ENCODE measurements at places on chromosomes 7 and 10.

- no peak for DNase-seq
These were observed 222.4 kb upstream of the LRGUK start for GRCh38 chr7:133904776-133905175.

- no peak for DNase-seq
These were observed at the start of gene USP54 for GRCh38 chr10:73590881-73591799. Gene USP54, minus strand, starts transcription at chr10:73591342. Its CDS starts 15,684 bp downstream, at chr10:73575658.

DNA sequence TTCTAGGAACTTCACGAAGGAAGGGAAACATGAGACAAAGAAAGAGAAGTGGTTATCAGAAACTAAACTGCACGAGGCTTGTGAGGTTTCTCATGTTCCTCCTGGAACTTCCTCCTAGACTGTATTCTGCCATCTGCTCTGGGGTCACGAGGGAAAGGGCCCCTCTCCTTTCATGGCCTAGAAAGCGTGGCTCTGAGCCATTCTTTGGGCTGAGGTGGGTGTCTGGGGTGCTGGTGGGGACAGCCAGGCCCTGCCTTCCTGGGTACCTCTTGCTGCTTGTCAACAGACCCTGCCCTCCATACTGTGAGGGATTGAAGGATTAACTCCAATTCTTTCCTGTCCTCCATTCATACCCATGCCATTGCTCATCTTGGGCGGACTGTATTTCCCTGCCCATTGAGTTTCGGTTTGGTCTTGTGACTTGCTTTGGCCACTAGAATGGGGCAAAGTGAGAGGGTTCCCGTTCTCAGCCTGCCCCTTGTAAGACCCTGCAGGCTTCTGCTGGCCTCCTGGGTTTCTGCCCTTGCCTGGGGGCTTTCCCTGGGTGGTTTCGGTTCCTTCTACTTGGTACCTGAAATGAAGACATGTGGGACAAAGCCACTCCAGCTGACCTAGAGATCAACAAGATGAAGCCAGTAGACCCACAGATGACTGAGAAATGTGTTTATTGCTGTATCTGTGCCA is 14.9 kb upstream of the GIMAP8 start:
- no peak for DNase-seq

DNA sequence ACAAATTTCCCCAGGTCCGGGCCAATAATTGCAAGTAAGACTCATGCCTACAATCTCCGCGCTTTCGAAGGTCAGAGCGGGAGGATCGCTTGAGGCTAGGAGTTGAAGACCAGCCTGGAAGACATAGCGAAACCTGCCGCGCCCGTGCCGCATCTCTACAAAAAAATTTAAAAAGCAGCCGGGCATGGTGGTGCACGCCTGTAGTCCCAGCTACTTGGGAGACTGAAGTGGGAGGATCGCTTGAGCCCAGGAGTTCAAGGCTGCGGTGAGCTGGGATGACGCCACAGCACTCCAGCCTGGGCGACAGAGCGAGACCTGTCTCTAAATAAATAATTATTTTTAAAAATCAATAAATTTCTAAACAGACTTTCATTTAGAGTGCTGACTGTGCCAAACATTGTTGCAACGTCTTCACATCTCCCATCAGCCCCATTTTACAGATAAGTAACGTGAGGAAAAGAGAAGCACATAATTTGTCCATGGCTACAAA is 494 bp upstream of the CFAP43 start:
- DNase-seq, result no peak

DNA sequence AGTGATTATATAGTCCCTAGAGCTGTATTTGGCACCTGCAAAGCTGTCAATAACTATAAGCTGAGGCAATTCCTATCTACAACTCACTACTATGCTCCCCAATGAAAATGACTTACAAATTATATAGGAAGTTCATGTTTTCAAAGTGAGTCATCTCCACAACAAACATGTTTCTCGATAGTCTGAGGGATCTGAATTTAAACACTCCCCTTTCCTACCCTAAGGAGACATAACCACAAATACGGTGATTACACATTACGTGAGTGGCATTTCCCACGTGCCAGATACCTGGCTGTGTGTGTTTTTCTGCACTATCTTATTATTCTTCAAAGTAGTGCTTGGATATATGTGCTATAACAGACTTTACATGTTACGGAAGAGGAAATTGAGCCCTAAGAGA is 122.5 kb upstream of the C1QL3 start:
- DNase-seq, result no peak

GRCh38 chr7:26151096-26151495 is 902 bp upstream of the NFE2L3 start:
- DNase-seq, result no peak

DNA sequence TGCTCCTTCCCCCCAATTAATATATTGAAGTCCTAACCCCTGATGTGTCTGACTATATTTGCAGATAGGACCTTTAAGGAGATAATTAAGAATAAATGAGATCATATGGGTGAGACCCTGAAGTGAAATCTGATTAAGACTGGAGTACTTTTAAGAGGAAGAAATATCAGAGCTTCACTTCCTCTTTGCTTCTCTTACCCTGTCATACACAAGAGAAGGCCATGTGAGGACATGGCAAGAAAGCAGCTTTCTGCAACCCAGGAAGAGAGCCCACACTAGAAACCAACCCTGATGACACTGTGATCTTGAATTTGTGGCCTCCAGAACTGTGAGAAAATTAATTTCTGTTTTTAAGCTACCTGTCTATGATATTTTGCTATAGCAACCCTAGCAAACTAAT is 44.2 kb downstream of the JMJD1C start:
- DNase-seq, result no peak

DNA sequence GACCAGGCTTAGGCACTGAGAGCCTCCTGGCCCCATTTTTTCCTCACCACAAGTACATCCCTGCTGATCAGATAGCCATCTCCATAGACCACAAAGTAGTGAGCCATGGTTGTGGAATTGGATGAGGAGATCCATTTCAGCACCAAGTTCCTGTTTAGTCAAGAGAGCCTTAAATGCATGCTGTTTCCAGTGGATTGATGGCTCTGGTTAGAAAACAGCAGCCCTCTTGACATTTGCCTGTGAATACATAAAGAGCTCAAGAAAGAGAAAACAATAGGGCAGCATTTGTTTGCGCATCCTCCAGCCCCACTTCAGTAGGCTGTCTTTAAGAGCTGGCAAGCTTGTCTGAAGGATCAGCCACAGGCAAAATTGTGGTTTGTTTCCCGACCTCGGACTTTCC is 251.2 kb downstream of the POU6F2 start:
- no peak for DNase-seq

DNA sequence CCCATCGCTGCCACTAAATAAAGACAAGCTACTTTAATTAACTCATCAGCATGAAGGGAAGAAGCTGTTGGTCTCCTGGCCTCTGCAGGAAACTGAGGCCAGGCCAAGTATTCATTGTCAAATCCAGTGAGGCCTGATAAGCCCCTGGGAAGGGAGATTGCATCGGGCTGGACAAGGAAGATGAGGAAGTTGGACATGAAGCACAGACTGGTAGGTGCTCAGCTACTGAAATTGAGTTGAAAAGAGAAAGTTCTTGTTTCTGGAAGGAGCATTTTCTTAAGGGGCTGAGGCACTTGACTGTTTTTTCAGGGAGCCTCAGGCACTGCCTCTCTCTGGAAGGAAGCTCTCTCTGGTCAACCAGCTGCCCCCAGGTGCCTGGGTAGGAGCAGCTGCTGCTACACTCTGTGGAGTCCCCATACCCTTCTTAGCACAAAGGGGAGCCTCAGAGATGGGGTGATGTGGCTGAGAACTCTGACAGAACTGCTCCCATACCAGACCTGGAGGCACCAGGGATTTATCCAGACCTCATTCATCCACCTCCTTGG is 90.3 kb upstream of the IKZF1 start:
- no peak for DNase-seq

GRCh38 chr10:132408367-132408781 is 11.4 kb downstream of the PWWP2B start:
- no peak for DNase-seq

DNA sequence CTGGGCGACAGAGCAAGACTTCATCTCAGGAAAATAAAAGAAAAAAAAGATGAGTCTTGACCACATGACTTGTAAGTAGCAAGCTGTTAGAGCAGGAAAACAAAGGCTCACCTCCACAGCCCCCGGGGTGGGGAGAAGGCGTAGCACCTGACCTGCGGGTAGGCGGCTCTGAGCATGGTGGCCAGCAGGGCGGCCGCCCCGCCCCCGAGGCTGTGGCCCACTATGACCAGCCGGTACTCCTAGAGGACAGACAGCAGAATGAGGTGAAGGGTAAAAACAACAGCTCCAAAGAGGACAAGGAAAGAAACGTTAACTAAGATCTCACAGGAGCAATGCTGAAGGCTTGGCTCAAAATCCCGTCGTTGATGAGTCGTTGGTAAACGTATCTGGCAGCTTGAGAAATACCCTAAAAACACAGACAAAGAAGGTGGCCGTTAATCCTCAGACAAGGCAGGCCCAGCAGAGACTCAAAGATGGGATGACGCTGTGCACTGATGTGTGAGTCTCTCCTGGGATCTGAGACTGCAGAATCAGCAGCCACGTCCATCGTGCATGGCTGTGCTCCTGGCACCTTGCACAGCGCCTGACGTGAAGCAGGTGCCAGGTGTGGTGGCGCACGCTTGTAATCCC is 31.1 kb downstream of the DAGLB start:
- DNase-seq, result no peak

DNA sequence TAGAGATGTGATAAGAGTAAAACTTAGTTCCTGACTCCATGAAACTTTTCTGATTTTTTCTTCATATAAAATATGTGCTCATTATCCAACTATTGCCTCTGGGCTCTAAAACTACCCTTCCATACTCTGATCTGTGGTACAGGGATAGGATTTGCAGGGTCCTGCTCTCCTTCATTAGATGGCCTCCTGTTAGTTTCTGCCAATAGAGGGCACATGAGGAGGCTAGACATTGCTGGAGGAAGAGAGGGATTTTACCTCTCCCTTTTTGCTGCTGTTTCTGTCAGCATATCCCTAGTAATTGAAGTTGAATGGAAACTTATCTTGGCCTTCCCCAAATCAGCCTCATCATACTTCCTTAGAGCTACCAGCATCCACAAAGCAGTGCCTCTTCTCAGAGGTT is 269.4 kb downstream of the NXPH1 start:
- DNase-seq, result peak; percentile 20

- DNase-seq, result no peak
These were observed 155.2 kb downstream of the MGMT start for GRCh38 chr10:129622291-129622690.

DNA sequence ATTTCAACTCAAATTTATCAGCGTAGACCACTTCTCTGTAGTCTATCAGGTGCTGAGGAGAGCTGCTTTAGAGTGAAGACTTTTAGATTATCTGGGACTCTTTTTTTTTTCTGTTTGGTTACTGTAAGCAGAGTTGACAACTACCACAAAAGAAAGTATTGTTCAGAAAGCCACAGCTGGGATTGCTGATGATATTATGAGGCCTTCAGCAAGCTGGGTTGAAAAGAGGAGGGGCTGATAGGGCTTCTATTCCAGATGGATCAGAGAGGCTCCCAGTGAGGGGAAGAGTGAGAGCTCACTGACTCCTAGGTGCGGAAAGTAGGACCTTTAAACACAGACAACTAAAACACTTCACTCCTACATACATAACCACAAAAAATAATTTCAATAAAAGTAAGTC is 188.5 kb upstream of the FERD3L start:
- DNase-seq, result no peak

DNA sequence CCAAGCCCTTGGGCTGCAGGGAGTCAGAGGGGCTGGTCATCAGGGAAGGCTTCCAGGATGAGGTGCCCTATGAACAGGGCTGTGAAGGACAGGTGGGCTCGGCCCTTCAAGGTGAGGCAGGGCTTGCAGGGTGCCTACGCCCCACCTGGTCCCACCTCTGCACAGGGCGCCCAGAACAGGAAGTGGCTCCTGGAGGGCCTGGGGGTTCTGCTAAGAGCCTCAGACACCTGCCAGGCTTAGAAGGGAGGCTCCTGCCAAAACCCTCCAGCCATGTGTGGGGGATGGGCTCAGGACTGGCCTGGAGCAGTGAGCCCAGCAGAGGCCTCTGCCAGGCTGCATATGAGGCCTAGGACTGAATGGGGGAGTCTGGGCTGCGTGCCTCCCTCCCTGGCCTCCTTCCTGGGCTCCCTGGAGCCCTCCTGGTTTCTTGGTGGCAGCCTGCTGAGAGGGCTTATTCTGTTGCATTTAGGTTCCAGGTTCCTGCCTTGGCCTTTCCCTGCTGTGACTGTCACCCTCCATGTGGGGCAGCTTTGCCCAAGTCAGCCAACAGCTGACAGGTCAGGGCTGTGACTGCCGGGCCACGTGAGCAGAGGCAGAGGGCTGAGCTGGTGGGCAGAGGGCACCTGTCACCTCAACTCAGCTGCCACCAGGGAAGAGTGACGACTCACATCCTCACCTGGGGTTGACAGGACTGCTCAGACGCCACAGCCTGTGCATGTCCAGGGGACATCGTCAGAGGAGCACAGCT is 45.2 kb upstream of the MSMB start:
- no peak for DNase-seq

DNA sequence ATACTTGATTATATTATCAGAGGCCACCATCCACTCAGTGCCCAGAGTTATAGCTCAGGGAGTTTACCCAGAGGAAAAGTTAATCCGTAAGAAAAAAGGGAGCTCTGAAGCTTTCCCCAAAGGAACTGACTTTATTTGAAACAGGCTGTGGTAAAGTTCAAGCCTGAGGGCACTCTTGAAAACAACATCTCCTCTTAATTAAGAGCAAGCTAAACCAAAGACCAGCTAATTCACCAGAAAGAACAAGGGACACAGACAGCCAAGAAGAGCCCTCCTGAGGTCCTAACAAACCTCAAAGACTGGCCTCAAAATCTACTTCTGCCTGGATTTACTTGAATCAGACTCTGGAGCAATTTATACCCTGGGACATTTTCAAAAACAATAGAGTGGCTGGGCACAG is 159.6 kb upstream of the CHST15 start:
- DNase-seq, result no peak

DNA sequence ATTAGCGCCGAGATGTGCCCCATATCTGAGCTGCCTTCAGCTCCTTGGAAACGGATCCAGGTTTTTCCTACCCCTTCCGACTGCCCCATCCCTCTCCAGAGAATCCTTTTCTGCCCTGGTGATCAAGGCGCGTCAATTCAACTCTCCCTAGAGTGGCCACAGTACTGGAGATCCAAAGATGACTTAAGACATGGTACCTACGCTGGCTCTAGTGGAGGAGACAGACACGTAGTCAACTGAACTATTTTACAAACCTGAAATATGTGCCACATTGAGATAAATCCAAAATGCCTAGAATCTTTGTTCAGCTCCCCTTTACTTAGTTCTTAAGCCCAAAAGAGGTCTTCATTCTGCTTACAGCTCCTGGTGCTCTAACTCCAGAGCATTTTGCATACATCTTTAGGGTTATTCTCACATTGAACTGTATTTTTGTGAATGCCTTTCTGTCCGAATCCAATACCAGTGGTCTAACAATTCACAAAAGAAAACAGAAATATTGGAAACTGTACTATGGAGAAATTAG is 444 bp upstream of the TNPO3 start:
- DNase-seq, result no peak

Data from BE2C (cell line).